ENCODE measurements at places on chromosomes 7 and 10. TPM values are rescaled to one million over a fixed set of nuclear protein-coding genes. Genes with fewer than 3 reads are reported as not detected.

Gene GRM3
- 0.11 TPM for total RNA-seq

Gene RELN
- under 0.01 TPM for total RNA-seq

Gene ABCC2
- total RNA-seq = 13.4 TPM

Gene REPIN1
- total RNA-seq = 91.9 TPM

Gene UCMA
- total RNA-seq = not detected

Gene PDE6C
- not detected for total RNA-seq

Gene FFAR4
- 0.08 TPM for total RNA-seq

Gene HOXA5
- total RNA-seq = 25.2 TPM

Gene EVX1
- total RNA-seq = not detected

Gene ZNF425
- total RNA-seq = 1.1 TPM

Gene CYP26C1
- 0.04 TPM for total RNA-seq

Gene VENTX
- total RNA-seq = not detected

Gene COL17A1
- total RNA-seq = 3.7 TPM

Gene RADIL
- not detected for total RNA-seq

Gene PNLIPRP3
- total RNA-seq = 0.03 TPM

Gene GPR26
- total RNA-seq = not detected

Gene NPTX2
- 1.9 TPM for total RNA-seq

Gene FAM24B
- total RNA-seq = 8.2 TPM

Gene ATOH7
- 0.23 TPM for total RNA-seq

Gene GIMAP7
- not detected for total RNA-seq

Gene AMPH
- 0.42 TPM for total RNA-seq

Gene LRRN3
- total RNA-seq = not detected

Gene IPMK
- 1.9 TPM for total RNA-seq

Gene ADARB2
- total RNA-seq = 1.3 TPM

Gene AGBL3
- 0.41 TPM for total RNA-seq

Gene VGF
- total RNA-seq = 338 TPM

Gene MPLKIP
- total RNA-seq = 49.0 TPM

Gene ATRNL1
- total RNA-seq = 4.1 TPM

Gene SRI
- total RNA-seq = 214 TPM

Gene ADAMTS14
- 0.08 TPM for total RNA-seq

Gene TSPAN12
- total RNA-seq = 3.7 TPM

Gene SLC29A4
- 0.37 TPM for total RNA-seq

Gene KIAA1217
- 18.7 TPM for total RNA-seq
